ENCODE measurements at places on chromosomes 16 and 17. TPM values are rescaled to one million over a fixed set of nuclear protein-coding genes. Genes with fewer than 3 reads are reported as not detected.
A peak's percentile ranks its signal among the peaks of the same experiment; 100 is the strongest.

Gene PTX4
- total RNA-seq = 0.34 TPM

GRCh38 chr17:77356690-77357201 lies 216.0 kb downstream of the SEC14L1 start:
- peak; percentile 51 for DNase-seq

GRCh38 chr17:6195123-6195522 lies 124.9 kb downstream of the WSCD1 start:
- no peak for DNase-seq

- DNase-seq = no peak
Observed at GRCh38 chr17:42563543-42563942, 1.6 kb downstream of the COASY start.

Data from ureter (tissue), 1 donor.